ENCODE measurements at places on chromosomes 16 and 17. TPM values are rescaled to one million over a fixed set of nuclear protein-coding genes. Genes with fewer than 3 reads are reported as not detected.

Gene SMIM36
- not detected for total RNA-seq

Gene KCTD11
- 64.6 TPM for total RNA-seq

Gene CORO1A
- total RNA-seq = 41.2 TPM

Gene DHRS7C
- total RNA-seq = not detected

Gene CCNF
- 1.8 TPM for total RNA-seq

Gene CDH16
- not detected for total RNA-seq

Gene NUDT7
- 8.2 TPM for total RNA-seq

Gene ABCC6
- total RNA-seq = 5.1 TPM

Gene PRSS53
- total RNA-seq = 3.1 TPM

Gene G6PC1
- total RNA-seq = not detected

Gene HAGHL
- total RNA-seq = 6.5 TPM

Gene ICAM2
- 38.2 TPM for total RNA-seq

DNA sequence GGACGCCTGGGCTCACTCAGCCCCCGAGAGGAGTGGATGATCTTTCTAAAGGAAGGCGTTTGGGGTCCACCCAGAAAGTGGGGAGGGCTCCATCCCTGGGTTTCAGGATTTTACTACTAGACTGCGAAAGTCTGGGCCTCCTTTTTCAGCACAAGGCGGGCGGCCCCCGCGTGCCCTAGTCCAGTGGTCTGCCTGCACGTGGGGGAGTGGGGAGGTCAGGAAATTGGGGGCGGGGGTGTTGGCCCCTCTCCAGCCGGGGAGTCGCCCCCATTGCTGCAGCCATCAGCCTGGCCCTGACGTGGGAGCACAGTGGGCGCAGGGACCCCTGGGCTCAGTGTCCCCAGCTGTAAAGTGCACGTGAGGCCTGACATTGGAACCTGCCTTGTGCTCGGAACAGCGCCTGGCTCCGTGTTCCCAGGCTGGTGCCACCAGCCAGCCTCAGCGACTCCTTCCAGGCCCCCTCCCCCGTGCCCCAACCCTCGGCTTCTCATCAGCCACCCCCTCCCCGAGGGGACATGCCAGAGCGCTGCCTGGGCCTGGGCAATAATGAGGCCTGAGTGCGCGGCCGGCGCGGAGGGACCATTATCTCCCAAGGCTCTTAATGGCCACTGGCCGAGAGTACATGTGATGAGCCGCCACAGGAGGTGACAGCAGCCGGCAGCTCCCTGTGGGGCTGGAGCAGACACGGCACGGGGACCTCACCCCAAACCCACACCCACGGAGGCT, 2.4 kb upstream of the C1QTNF8 start:
- DNase-seq = no peak

DNA sequence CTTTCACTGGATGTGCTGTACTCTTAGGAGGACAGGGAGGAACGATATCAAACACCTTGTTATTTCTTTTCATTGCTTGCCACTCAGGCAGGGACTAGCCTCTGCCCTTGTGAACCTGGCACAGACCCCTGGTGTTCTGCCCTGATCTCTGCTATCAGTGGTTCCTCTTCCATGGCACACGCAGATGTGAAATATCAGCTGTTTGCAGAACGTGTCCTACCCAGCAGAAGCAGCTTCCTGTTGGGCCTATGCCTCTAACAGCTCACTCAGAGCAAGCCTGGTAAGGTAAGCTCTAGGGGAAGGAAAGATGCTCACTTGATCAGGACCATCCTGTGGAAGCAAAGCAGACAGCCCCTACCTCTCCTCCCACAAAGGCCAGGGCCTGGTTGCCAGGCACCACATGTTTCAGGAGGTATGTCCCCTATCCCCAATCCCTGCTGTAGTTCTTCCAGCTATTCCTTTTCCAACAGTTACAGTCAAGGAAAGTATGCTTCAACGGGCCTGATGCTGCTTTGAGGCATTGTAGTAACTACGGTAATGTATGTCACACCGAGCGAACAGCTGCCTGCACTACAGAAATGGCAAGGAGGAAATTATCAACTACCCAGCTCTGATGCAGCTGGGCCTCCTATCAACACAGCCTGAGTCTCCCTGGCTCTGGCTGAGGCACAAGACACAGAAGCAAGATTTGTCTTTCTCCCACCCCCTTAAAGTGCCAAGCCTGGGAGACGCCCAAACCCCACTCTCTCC, 41.3 kb upstream of the GFOD2 start:
- DNase-seq = no peak

GRCh38 chr17:9702914-9703780, 57.8 kb downstream of the USP43 start:
- DNase-seq = no peak

DNA sequence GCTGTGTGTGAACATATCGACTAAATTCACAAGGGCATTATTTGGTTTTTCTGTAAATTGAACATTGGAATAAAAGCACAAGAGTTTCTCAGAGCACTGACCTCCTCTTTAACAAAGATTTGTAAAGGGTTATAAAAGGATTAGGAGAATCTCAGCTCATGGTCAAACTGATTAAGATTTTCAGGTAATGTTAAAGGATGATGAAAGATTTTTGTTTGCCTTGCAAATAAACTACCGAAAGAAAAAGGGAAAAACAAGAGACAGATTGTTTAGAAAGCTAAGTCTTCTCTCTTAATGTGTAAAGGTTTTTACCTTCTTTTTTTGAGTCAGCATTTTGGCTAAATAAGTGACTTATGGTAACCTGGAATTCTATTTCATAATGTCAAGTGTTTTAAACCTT, 47.6 kb upstream of the MED9 start:
- no peak for DNase-seq

GRCh38 chr17:58665946-58666857, 25.6 kb downstream of the TEX14 start:
- no peak for DNase-seq

DNA sequence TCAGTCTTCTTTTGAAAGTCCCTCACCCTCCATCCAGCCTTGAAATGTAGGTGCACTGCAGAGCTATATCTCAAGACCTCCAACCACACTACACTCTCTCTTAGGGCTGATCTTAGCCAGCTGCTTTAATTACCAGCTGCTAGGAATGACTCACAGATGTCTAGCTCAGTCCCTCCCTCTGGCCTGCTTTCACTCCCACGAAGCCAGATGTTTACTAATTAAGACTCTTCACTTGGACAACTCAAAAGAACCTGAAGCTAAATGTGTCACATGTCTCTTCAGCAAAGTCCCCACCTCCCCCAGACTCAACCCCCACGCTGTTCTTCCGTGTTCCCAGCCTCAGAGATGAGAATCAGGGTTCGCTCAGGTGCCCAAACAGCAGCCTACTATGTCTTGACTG, 2.6 kb downstream of the GTF3C1 start:
- DNase-seq = no peak

GRCh38 chr17:2213291-2213960, 90.2 kb downstream of the SMG6 start:
- DNase-seq = no peak

- DNase-seq = no peak
Measured at GRCh38 chr16:64089697-64090096, 1032.2 kb downstream of the CDH11 start.

DNA sequence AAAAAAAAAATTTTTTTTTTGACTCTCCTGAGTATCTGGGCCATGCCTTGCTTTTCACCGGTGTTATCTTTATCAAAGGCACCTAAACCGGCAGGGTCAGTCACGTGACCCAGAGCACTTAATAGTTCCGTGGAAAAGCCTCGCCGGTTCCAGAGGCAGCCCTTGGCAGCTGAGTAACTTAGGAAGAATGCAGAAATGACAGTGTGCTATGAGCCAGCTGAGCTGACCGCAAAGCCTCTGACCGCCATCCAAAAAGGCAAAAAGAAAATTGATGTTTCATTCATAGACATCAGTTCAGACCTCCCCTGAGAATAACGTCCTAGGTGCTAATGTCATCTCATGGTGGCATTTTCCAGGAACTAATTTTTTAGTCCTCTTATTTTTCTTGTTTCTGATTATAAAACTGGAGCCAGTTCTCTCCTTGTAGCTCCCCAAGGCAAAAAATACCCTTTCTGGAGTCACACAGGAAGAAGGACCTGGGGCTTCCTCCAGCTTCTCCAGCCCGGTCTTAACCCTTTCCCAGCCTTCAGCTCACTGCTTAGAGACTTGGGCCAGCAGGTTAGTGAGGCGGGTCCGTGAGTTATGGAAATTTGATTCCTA, 122.6 kb downstream of the SOCS1 start:
- DNase-seq = peak; percentile 86

- no peak for DNase-seq
Measured at GRCh38 chr17:51258756-51259563, 889 bp downstream of the MBTD1 start.

GRCh38 chr17:78853926-78854394, 13.3 kb upstream of the USP36 start:
- no peak for DNase-seq

DNA sequence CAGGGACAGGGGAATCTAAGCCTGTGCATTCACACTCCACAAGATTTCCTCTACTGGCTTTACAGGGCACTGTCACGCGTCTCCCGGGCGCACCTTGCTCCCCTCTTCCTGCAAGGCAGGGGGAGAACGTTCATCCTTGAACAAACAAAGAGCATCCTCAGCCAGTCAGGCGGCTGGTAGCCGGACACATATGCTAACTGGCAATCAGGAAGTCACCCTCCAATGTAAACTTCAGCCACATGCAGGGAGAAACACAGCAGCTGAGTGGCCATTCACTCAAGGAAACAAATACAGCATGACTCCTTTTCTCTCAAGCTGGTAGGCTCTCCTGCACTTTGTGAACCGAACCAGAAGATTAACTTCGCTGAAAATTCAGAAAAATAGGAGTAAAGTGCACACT, 10.8 kb upstream of the HSBP1 start:
- no peak for DNase-seq

DNA sequence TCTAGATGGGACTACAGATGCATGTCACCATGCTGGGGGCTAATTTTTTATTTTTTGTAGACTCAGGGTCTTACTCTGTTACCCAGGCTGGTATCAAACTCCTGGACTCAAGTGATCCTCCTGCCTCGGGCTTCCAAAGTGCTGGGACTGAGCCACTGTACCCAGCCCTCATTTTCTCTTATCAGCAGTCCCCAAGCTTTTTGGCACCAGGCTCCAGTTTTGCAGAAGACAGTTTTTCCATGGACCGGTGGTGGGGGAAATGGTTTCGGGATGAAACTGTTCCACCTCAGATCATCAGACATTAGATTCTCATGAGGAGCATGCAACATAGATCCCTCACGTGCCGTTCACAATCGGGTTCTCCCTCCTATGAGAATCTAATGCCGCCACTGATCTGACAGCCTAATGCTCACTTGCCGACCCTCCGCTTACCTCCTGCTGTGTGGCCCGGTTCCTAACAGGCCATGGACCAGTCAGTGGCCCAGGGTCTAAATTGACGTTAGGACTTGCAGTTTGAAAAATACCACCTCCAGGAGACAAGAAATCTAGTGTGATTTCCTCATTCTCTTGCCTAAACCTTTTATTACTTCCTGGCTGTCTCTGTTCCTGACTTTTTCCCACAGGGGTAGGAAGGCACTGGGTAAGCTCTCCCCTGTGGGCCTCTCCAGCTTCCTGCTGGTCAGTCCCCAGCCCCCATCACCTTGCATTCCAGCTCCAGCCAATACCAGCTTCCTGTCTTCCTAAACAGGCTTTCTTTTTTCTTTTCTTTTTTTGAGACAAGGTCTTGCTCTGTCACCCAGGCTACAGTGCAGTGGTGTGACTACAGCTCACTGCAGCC, 9.3 kb upstream of the CNP start:
- DNase-seq = no peak

DNA sequence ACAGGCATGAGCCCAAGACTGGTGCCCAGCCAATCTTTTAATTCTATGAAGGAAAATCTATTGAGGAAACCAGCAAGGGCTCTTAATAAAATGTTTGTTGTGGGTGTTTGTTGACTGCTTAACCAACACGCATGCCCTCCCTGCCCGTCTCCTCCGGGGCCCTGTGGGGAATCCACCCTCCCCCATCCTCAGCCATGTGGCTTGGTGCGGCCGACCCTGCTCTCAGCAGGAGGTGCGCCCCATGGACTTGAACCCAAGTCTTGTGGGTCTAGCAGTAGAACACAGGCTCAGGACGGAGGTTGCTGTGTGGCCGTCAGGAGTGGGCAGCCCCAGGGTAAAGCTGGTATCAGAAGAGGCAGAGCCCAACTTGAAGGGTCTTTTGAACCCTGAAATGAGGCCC, 45.1 kb upstream of the MLYCD start:
- no peak for DNase-seq

DNA sequence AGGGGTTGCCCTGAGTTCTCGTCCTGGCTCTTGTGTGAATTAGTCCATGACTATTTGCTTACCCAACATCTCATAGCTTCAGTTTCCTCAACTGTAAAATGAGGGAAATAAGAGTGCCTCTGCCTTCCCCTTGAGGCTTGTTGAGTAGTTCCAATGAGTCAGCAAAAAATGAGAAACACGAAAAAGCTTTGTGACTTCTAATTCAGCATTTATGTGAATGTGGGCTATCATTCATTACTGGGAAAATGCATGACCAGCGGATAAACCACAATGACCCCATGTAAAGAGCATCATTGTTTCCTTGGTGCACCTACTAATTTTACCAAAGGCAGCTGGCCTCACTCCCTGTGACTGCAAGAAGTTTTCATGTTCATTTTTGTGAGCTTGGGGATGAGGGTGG, 374.6 kb upstream of the HSBP1 start:
- DNase-seq = no peak

GRCh38 chr17:75950421-75950820, 9.6 kb upstream of the FBF1 start:
- DNase-seq = no peak

GRCh38 chr17:66978514-66979061, 14.1 kb downstream of the CACNG4 start:
- no peak for DNase-seq

GRCh38 chr16:3431779-3432219, 11.5 kb downstream of the ZNF597 start:
- peak; percentile 66 for DNase-seq

DNA sequence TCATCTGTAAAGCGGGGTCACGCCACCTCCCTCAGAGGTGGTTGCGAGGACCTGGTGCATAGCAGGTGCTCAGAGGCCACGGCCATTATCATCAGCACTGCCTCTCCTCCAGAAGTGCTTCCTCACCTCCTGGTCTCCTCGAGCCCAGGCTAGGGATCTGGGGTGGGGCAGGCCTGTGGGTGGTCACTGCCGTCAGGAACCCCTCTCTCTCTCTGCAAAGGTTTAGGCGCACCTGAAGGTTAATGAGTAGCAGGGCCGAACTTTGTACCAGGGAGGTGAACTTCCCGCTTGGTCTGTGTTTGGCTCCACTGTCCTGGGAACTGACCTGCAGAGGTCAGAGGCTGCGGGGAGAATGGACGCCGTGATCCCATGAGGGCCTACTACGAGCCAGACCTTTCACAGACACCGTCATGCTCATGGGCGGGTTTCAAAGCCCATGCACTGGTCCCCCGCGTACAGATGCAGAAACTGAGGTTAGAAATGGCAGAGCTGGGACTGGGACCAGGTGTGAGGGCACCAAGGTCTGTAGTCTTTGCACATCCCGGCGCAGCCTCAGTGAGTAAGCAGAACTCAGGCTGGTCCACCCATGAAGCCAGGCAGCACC, 13.8 kb downstream of the JUP start:
- DNase-seq = no peak

- peak; percentile 92 for DNase-seq
Measured at GRCh38 chr16:57984443-57985203, 13.7 kb upstream of the CNGB1 start.

GRCh38 chr17:34592002-34592401, 12.6 kb downstream of the TMEM132E start:
- DNase-seq = no peak

- no peak for DNase-seq
Measured at GRCh38 chr17:40345994-40346764, 18.4 kb downstream of the GJD3 start.

All from sciatic nerve (tissue), 2 donors.